ENCODE measurements at places on chromosomes 1 and 21.

GRCh38 chr21:45132841-45133573, 58.6 kb downstream of the ADARB1 start:
- H3K4me3 ChIP-seq = no peak overlapping the region
- H3K27me3 ChIP-seq = no peaks in the 10 kb centered on the region
- no peaks in the 10 kb centered on the region for H3K36me3 ChIP-seq
- peak overlapping the region; percentile 73 for H3K27ac ChIP-seq
- peaks cover 46% of the 10 kb centered on the region for H3K4me1 ChIP-seq
- DNase-seq = no peak

DNA sequence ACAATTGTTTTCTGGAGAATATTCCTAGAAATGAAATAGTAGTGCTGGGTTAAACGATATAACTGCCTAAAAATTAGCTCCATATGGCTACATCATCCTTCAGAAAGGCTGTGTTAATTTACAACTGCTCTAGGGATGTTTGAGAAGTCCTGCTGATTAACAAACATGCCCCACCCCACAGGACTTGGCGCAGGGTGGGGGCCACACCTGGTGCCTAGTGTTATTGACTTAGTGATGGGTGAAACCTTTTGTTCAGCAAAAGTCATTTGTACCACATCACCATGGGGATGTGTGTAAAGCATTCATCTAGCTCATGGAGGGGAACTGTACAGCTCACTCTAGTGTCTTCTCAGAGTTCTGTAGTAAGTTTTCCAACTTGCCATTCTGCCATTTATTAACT, 492.8 kb downstream of the CAMTA1 start:
- no peak for DNase-seq
- H3K27me3 ChIP-seq = no peaks in the 10 kb centered on the region
- no peaks in the 10 kb centered on the region for H3K4me1 ChIP-seq
- no peaks in the 10 kb centered on the region for H3K36me3 ChIP-seq
- H3K27ac ChIP-seq = no peak overlapping the region
- no peak overlapping the region for H3K4me3 ChIP-seq

DNA sequence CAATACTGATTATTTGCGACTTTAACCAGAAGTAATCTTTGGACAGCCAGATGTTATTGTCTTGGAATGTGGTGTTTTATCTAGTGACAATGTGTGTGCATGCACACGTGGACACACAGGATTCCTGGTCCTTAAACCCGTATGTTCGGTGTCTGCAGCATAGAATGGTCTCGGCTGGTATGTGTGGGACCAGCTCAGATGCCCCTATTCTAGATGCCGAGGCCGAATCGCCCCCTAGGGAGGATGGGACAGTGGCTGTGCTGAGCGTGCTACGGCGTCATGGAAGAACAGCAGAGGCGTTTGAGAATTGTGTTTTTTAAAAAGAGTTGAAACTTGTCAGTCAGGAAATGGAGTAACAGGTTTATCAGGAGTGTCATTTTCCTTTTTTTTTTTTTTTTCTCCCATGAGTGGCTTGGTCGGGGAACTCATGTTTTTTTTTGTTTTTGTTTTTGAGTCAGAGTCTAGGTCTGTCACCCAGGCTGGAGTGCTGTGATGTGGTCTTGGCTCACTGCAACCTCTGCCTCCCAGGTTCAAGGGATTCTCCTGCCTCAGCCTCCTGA, 30.1 kb downstream of the SKI start:
- no peaks in the 10 kb centered on the region for H3K36me3 ChIP-seq
- no peaks in the 10 kb centered on the region for H3K27me3 ChIP-seq
- peaks cover 57% of the 10 kb centered on the region for H3K4me1 ChIP-seq
- DNase-seq = no peak

GRCh38 chr1:207861442-207862177, 49.3 kb downstream of the CD34 start:
- H3K4me1 ChIP-seq = peaks cover 76% of the 10 kb centered on the region
- no peak overlapping the region for H3K4me3 ChIP-seq
- H3K27me3 ChIP-seq = no peaks in the 10 kb centered on the region
- H3K36me3 ChIP-seq = peaks cover 35% of the 10 kb centered on the region

- H3K4me1 ChIP-seq = peaks cover 29% of the 10 kb centered on the region
- H3K36me3 ChIP-seq = no peaks in the 10 kb centered on the region
- peak overlapping the region; percentile 75 for H3K27ac ChIP-seq
- H3K27me3 ChIP-seq = no peaks in the 10 kb centered on the region
- peak; percentile 85 for DNase-seq
Measured at GRCh38 chr1:41618066-41618825, 133.8 kb upstream of the EDN2 start.

DNA sequence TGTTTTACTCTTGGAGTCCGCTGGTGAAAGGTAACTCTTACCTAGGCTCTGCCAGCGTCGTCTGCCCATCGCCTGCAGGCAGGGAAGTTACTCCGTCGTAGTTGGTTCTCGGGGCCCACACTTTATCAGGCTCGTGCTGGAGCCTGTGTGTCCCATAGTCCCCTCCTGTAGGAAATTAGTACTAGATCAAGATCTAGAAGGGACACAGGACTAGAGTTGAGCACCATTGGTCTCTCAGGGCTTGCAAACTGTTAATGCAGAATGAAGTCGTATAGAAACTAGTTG, 940 bp downstream of the SRRM1 start:
- no peaks in the 10 kb centered on the region for H3K27me3 ChIP-seq
- H3K27ac ChIP-seq = peak overlapping the region; percentile 94
- H3K4me3 ChIP-seq = peak overlapping the region; percentile 96
- peaks cover 29% of the 10 kb centered on the region for H3K36me3 ChIP-seq
- peaks cover 39% of the 10 kb centered on the region for H3K4me1 ChIP-seq
- DNase-seq = no peak

DNA sequence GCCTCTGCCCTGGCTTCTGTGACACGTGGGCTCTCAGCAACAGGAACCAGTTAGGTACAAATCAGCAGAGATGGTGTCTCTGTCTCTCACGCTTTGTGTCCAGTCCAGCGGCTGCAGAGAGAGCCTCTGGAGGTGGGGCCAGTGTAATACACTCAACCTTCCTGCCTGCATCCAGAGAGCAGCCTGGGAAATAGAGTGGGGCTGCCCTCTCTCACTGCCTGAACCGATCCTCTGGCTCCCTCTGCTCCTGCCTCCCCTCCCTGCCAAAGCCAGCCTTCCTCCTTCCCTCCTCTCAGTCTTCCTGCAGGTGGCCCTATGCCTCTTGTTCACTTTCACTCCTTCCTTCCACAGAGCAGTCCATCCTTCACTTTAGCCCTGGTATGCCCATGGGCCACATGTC, at the start of gene ZNF648:
TSS of gene ZNF648 (minus strand) at position 119 of the 400 bp plus-strand sequence. CDS start 3,702 bp downstream, outside the sequence.
- DNase-seq = no peak
- H3K4me1 ChIP-seq = no peaks in the 10 kb centered on the region
- no peaks in the 10 kb centered on the region for H3K27me3 ChIP-seq
- H3K36me3 ChIP-seq = no peaks in the 10 kb centered on the region
- no peak within 1 kb of the TSS for H3K4me3 ChIP-seq

DNA sequence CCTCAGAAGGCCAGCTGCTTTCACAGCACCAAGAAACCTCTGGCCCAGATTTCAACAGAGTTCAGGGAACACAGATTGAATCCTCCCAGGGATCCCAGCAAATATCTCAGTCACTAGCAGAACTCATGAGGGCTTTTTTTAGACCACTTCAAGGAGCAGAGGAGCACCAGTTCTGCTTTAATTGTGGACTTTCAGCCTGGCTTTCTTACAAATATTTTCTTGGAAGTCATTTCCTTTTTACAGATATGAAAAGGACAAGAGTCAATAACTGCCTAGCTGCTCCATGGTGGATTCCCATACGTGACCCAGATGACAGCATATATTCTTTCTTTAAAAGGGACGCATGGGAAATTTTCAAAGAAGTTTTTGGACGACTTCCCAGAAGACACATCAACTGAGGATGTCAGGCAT, 6.4 kb upstream of the LRRC8B start:
- DNase-seq = peak; percentile 36
- no peaks in the 10 kb centered on the region for H3K36me3 ChIP-seq
- H3K27me3 ChIP-seq = no peaks in the 10 kb centered on the region

- peak overlapping the region; percentile 30 for H3K4me3 ChIP-seq
- H3K4me1 ChIP-seq = peaks cover 18% of the 10 kb centered on the region
- H3K27me3 ChIP-seq = no peaks in the 10 kb centered on the region
- peak; percentile 90 for DNase-seq
Measured at GRCh38 chr1:16012590-16013219, 5.1 kb downstream of the HSPB7 start.

DNA sequence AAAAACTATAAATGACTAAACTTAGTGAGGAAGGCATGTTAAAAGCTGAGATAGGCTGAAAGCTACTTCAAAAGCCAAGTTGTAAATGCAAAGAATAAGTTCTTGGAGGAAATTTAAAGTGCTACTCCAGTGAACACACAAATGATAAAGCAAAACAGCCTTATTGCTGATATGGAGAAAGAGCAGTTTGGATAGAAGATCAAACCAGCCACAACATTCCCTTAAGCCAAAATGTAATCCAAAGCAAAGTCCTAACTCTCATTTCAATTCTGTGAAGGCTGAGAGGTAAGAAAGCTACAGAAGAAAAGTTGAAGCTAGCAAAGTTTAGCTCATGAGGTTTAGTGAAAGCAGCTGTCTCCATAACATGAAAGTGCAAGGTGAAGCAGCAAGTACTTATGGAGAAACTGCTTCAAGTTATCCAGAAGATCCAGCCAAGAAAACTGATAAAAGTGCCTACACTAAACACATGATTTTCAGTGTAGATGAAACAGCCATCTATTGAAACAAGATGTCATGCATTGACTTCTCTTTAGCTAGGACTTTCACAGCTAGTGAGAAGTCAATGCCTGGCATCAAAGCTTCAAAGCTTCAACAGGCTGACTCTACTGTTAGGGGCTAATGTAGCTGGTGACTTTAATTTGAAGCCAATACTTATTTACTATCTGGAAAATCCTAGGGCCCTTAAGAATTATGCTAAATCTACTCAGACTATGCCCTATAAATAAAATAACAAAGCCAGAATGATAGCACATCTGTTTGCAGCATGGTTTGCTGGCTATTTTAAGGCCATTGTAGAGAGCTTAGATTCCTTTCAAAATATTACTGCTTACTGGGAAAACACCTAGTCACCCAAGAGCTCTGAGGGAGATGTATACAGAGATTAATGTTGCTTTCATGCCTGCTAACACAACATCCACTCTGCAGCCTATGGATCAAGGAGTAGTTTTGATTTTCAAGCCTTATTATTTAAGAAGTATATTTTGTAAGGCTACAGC, 188.6 kb downstream of the EIF4G3 start:
- no peaks in the 10 kb centered on the region for H3K27me3 ChIP-seq
- no peaks in the 10 kb centered on the region for H3K36me3 ChIP-seq

DNA sequence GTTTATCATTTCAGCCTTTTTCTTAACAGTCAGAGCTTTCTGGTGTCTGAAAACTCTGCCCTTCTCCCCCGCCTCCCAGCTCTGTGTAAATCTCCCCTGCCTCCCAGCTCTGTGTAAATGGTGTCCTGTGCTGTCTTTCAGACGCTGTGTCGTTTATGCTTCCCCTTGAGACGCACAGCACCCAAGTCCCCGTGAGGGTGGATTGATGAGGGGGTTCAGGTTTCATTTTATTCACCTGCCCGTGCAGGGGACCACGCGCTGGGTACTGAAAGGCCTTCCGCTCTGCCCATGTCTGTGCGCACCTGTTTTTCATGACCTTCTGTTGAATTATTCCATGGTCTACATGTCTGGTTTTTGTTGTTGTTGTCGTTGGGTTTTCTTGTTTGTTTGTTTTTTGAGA, 108.2 kb upstream of the COL6A1 start:
- no peak overlapping the region for H3K4me3 ChIP-seq
- no peaks in the 10 kb centered on the region for H3K36me3 ChIP-seq
- DNase-seq = no peak
- H3K4me1 ChIP-seq = no peaks in the 10 kb centered on the region
- H3K27me3 ChIP-seq = no peaks in the 10 kb centered on the region

DNA sequence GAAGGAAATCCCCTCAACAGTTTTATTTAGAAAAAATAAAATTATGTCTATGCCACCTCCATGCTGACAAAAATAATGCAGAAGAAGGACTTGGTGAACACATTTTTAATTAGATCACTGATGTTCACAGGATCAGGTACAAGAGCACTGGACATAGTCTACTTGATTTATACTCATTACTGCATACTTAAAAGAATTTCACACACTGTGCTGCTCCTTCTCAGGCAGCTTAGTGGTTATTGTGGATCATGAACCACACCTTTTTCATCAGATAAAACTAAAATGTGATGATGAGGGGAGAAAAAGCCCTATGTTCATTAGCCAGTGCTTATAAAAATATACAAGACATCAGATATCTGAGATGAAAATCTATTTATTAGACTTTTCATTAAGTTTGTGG, 103.3 kb upstream of the DPH5 start:
- peaks cover 10% of the 10 kb centered on the region for H3K4me1 ChIP-seq
- H3K4me3 ChIP-seq = no peak overlapping the region
- no peaks in the 10 kb centered on the region for H3K36me3 ChIP-seq
- H3K27me3 ChIP-seq = no peaks in the 10 kb centered on the region
- H3K27ac ChIP-seq = no peak overlapping the region

Data from upper lobe of left lung (tissue), 6 donors.